Effector memory CD8-positive, alpha-beta T cell (primary cell): ENCODE measurements at places on chromosomes 5 and 9.

GRCh38 chr5:6377582-6377904 lies 804 bp downstream of the MED10 start:
- no peak for DNase-seq

GRCh38 chr5:57199866-57200265 lies 26.0 kb downstream of the GPBP1 start:
- DNase-seq: no peak

- no peak for DNase-seq
These were observed 29.3 kb downstream of the SLC6A7 start for GRCh38 chr5:150219142-150219541.

- no peak for DNase-seq
These were observed 20.5 kb downstream of the NEURL1B start for GRCh38 chr5:172661526-172661925.

GRCh38 chr5:115661563-115661962 lies 35.7 kb upstream of the TMED7 start:
- no peak for DNase-seq

DNA sequence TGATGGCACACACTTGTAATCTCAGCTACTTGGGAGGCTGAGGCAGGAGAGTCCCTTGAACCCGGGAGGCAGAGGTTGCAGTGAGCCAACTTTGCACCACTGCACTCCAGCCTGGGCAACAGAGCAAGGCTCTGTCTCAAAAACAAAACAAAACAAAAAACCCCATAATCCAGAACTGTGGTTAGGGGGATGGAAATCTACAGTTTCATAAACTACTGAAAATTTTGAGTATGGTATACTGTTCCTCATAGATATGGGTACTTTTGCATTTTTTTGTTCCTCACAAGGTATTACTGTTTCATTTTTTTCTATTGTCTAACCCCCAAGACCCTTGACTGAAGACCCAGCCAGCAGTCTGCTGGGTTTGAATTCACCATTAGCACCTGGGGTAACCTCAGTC lies 52.2 kb upstream of the MAP3K1 start:
- DNase-seq: no peak

GRCh38 chr5:28065656-28066055 lies 1027.3 kb upstream of the CDH9 start:
- no peak for DNase-seq

- no peak for DNase-seq
These were observed 30.6 kb upstream of the ADAMTS2 start for GRCh38 chr5:179375831-179376365.

DNA sequence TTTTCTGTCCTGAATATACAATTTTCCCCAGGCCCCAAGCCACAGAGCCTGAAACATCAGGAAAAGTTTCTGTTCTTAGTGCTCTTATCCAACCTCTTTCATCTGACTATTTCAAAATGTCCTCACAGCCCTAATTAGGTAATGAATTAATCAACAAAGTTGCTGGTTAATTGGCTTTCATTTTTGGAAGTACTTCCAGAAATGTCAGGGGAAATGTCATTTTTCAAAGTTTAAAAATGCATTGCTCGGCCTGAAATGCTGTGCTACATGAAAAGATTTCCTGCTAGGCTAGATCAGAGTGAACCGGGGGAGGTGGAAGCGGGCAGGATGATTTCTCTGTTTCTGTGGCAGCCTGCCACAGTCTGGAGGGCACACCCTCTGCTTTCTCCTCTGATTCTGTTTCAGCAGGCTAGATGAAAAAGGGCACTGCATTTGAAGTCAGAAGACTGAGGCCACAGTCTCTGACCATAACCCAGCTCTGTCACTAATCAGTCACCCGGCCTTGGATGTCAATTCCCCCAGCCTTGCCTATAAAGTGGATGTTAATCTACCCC lies 55.9 kb upstream of the BARX1 start:
- DNase-seq: no peak

DNA sequence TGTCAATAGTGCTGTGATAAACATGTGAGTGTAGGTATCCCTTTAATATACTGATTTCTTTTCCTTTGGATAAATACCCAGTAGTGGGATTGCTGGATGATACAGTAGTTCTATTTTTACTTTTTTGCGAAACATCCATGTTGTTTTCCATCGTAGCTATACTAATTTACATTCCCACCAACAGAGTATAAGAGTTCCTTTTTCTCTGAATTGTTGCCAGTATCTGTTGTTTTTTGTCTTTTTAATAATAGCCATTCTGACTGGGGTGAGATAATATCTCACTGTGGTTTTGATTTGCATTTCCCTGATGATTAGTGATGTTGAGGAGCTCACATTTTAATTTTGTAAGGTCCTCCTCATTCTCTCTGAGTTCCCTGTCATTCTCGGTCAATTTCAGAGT lies 71.1 kb upstream of the NFIL3 start:
- no peak for DNase-seq

DNA sequence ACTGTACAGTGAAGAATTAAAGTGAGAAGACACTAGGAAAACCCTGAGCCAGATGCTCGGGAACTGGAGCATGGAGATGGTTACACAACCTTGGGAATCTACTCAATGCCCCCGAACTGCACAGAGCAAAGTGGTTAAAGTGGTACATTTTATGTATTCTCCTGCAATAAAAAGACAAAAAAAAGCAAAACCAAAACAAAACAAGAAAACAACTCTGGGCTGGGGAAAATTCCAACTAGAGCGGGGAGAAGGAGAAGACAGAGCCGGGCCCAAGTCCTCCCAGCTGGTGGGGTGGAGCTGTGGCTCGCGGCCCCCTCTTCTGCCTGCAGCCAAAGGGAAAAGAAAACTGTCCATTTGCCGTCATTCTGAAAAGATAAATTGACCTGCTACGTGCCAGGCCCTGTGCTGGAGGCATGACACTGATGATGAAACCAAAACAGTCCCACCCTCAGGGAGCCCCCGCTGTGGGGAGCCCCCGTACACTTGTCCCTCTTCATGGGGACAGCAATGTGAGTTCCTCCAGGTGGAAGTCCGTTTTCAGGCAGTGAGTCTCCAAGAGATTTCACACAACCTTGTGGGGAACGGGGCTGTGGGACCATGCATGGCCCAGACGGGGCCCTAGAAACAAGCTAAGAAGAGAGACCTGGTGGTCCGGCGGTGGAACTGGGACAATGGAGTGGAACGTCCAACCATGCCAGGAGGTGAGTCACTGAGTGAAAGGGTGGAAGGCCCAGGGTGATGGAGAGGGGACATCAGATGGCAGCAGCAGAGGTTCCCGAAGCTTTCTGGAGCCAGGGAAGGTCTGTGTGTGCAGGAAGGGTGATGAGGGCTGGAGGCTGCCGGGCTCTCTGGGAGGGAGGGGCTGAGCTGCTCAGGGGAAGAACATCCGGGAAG lies 114.8 kb upstream of the COL5A1 start:
- no peak for DNase-seq

DNA sequence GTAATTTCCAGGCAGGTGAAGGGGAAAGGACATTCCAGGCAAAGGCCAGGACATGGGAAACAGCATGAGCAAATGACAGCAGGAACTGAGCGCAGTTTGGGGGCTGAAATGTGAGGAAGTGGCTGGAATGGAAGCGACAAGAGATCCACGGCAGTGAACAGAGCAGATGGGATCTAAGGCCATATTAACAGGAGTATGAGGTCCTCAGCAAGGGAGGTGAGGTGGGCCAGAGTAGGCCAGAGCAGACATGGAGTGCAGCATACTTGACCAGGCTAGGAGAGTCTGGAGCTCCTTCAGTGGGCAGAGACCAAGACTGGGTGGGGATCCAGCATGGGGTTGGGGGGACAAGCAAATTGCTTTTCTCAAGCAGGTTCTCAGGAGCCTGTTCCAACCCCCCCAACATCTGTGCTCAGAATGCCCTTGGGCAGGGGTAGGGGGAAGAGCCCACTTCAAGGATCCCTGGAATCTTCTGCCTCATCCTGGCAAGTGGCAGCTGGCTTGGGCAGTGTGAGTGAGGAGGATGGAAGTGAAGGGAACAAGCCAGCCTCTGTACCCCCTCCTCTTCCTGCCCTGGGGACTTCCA lies 34.5 kb downstream of the DAB2IP start:
- DNase-seq: no peak

- DNase-seq: no peak
These were observed 84.4 kb downstream of the ZSWIM6 start for GRCh38 chr5:61416420-61416819.

GRCh38 chr9:12766357-12766756 lies 8.5 kb upstream of the LURAP1L start:
- DNase-seq: no peak

- DNase-seq: no peak
These were observed 38.3 kb upstream of the FBXL17 start for GRCh38 chr5:108420158-108420557.

DNA sequence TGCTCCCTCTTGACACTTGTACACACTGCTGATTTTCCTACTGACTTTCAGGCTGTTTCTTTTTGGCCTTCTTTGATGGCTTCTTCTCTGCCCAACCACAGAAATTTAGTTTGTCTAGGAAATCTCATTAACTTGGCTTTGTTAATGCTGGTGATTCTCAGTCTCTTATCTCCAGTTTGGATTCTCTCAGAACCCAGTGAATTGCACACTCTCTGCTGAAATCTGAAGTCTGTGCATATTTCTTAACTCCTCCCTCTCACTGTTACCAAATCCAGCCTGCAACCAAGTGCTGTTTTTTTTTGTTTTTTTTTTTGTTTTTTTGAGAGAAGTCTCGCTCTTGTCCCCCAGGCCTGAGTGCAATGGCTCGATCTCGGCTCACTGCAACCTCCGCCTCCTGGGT lies 117.2 kb downstream of the CDC42SE2 start:
- DNase-seq: no peak

- no peak for DNase-seq
These were observed 15.9 kb downstream of the CCNJL start for GRCh38 chr5:160296496-160296895.

DNA sequence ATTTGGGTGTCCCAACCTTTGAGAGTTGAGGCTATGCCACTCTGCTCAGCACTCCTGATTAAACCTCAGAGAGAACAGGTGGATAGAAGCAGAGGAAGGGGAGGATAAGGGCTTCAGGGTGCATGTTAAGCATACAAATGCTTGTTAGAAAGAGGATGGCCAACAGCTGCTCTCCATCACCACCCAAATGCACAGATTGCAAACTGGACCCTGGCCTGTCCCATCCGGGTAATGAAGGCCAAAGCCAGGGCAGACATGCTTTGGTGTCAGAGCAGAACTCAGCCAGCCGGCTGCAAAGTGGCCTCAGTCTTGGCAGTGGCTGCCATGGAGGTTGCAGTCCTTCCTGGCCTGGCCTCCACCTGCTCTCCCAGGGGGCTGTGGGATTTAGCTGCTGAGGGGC lies 84.3 kb downstream of the SIL1 start:
- no peak for DNase-seq

DNA sequence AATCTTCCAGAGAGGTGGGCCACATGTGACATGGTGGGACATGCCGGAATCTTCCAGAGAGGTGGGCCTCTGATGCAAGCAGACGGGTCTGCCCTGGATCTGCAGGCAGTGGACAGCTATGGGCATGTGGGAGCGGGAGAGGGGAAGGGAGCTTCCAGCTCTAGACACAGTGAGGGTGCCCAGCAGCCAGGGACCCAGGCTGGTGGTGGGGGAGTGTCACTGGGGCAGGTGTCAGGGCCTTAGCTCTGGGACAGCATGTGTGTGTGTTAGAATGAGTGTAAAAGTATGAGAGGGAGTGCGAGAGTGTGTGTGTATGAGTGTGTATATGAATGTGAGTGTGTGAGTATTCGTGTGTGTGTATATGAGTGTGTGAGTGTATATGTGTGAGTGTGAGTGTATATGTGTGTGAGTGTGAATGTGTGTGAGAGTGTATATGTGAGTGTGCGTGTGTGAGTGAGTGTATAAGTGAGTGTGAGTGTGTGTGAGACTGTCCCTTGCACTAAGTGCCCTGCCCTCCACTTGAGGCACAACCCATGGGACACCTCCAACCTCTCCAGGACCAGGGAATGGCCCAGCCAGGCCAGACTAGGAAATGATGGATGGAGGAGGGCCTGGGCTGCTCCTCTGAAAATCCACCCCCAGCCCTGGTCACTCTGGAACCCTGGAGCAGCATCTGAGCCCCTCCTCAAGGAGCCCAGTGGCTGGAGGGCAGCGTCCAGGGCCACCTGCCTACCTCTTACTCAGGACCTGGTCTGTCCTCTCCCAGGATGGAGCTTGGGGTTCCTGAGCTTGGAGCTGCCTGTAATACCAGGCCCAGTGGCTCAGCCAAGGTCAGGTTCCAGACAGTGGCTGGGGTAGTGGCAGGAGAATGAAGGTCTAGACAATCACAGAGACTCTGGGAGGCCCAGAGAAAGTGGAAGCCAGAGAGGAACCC lies 122.2 kb downstream of the C9orf50 start:
- no peak for DNase-seq

DNA sequence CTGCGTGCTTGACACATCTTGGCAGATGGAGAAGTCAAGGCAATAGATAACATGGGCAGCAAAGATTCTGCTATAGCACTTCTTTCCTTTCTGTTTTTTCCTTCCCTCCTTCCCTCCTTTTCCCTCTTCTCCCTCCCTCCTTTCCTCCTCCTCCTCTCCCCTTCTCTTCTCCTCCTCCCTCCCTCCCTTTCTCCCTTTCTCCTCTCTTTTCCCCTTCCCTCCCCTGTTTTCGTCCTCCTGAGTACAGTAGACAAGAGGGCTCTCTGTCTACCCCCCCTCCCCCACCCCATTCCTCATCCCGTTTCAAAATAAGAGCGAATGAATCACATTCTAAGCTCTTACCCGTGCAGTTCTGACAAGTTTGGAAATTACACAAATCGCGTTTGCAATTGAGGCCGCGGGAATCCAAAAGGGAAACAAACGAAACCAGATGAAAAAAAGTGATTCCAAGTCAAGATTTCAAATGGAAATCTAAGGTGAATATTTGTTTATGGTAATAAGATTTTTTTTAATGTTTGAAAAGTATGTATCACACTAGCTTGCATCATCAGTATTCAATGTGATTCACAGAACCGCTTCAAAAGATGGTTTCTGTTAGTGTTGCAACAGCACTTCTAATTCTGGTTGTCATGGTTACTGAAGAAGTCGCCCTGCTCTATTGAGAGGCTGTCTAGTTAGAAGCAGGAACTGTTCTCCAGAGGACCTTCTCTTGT lies 1.3 kb downstream of the NIM1K start:
- DNase-seq: no peak

DNA sequence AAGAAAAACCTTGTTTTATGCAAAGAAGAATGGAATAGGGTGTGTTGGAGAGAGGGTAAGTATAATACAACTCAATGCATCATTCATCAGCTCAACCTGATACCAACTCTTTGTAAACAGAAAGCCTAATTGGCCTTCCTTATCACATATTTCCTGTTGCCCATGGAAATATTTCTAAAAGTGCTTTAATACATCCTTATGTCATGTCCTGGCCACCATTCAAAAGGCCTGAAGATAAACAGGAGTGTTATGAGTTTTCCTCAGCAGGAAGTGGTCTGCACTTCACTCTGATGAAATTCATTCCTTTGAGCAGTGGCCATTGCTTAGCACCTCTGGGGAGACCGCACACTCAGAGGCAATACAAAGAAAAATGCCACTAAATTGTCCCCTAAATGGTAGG lies 511.2 kb downstream of the SEMA5A start:
- DNase-seq: no peak

GRCh38 chr5:137015540-137016116 lies 483.5 kb downstream of the SPOCK1 start:
- DNase-seq: no peak

DNA sequence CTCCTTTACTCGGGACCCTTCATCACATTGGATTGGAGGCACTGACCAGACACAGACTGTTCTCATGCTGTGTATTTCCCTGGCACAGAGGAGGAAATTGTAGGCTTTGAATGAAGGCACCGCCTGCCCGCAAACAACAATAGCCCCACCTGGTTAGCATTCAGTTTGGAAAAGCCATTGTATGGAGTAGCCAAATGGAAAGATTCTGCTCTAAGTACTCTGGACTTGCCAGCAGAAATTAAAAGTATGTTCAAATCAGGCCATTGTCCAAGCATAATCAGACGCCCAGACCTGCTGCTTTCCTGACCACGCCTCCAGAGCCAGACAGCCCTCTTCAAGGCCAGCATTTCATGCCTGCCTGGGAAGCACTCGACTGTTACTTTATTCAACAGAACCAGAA lies 8.0 kb upstream of the SEMA4D start:
- DNase-seq: no peak
